DMS53 (cell line): ENCODE measurements at places on chromosomes 16 and 17.

DNA sequence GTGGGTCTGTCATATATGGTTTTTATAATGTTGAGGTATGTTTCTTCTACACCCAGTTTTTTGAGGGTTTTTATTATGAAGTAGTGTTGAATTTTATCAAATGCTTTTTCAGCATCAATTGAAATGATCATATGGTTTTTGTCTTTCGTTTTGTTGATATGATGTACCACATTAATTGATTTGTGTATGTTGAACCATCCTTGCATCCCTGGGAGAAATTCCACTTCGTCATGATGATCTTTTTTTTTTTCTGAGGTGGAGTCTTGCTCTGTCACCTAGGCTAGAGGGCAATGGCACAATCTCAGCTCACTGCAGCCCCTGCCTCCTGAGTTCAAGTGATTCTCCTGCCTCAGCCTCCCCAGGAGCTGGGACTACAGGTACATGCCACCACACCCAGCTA, 14.0 kb upstream of the TMEM219 start:
- no peak for DNase-seq

DNA sequence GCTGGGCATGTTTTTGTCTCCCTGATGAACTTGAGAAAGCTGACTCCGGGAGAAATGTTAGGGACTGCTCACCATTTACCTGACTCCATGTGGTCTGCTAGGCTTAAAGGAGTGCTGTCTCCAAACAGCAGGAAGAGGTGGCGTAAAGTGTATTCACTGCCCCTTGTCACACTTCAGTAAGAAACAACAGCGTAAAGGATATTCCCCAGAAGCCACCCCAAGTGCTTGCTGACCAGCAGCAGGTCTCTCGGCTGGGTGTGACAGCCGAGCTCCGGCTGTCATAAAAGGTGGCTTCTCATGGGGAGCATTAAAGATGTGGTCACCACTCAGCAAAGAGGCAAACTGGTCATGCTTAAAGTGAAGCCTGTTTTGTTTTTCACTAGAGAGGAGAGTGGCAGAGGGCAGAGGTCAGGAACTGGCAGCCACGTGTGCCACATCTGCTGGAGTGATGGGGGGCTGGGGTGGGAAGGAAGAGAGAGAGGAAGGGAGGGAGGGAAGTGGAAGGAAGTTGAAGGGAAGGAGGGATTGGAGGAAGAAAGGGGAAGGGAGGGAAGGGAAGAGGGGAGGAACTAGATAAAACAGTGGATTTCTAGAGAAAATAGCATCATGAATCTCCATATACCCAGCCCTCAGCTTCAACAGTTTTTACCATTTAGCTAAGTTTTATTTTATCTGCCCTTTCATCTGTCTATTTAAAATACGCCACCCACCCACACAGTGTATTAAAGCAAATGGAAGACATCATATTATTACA, 119.3 kb downstream of the CLEC16A start:
- DNase-seq: no peak

- DNase-seq: peak; percentile 72
Measured at GRCh38 chr17:4003501-4004421, 39.5 kb upstream of the ATP2A3 start.

- DNase-seq: peak; percentile 46
Measured at GRCh38 chr16:28873543-28874201, 4.6 kb upstream of the ATP2A1 start.

- DNase-seq: no peak
Measured at GRCh38 chr17:8608001-8608400, 22.5 kb downstream of the MYH10 start.
